SHP77 (cell line): ENCODE measurements at places on chromosomes 12 and 14.
A peak's percentile ranks its signal among the peaks of the same experiment; 100 is the strongest.

- no peak for DNase-seq
Measured at GRCh38 chr12:106962286-106962685, 6.6 kb downstream of the TMEM263 start.

DNA sequence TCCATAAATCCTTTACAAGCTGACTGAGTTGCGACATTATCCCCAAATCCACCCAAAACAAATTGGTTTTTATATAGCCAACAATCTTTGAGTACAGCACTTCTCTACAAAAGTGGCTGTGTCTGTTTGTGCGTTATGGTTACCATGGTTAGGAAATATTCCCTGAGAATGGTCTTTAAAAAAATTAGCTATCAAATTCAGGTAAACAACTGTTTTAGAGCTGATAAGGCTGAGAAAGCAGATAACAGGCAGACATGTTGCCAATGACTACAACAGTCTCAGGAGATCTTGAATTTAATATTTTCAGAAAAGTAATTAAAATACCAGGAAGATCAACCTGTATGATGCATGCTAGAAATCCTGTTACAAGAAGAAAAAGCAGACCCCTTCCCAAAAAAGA lies 248.0 kb downstream of the RASSF9 start:
- DNase-seq = no peak

GRCh38 chr14:70108419-70108818 lies 80.3 kb downstream of the SLC8A3 start:
- no peak for DNase-seq

- DNase-seq = no peak
Measured at GRCh38 chr12:120760349-120761254, 35.0 kb downstream of the ACADS start.

- no peak for DNase-seq
Measured at GRCh38 chr12:108414021-108414420, 74.9 kb upstream of the CMKLR1 start.

DNA sequence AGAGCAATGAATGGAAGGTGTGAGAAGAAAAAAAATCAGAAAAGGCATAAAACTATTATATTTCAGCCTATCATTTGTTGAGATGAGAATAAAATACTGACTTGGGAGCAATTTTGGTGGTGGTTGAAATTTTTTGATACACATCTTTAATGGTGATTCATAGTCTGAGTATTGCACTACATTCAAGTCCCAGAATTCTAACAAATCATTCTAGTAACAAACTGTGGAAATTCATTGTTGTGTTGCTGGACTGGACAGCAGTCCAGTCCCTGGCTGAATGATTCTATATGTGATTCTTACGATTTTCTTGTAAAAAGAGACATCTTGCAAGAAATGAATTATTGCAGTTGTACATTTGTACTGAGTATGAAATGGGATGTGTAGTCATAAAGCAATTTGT lies 268.6 kb downstream of the TRHDE start:
- no peak for DNase-seq

GRCh38 chr12:128420163-128420562 lies 153.2 kb downstream of the TMEM132C start:
- DNase-seq = no peak

- DNase-seq = no peak
Measured at GRCh38 chr12:3168223-3169221, 91.3 kb downstream of the TSPAN9 start.

- no peak for DNase-seq
Measured at GRCh38 chr12:27274706-27275105, 30.6 kb downstream of the STK38L start.

DNA sequence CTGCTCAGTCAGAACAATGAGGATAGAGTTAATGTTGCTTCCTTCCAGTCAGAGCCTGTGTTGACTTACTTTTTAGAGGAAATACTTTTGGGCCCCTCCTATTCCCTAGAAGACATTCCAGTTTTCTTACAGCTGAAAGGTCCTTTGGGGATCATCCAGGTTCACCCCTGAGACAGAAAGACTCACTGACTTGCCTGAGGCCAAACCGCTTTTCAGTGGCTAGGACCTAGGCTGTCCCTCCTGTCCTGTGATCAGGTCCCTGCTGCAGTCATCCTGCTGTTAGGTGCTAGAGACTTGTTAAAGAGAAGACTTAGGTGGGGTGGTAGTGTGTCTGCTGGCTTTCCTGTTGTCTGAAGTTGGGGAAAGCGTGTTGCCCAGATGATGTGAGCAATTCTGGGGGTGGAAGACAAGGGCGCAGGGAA lies 39.6 kb downstream of the SUSD6 start:
- no peak for DNase-seq

GRCh38 chr14:96098309-96098998 lies 59.3 kb downstream of the C14orf132 start:
- DNase-seq = peak; percentile 88

DNA sequence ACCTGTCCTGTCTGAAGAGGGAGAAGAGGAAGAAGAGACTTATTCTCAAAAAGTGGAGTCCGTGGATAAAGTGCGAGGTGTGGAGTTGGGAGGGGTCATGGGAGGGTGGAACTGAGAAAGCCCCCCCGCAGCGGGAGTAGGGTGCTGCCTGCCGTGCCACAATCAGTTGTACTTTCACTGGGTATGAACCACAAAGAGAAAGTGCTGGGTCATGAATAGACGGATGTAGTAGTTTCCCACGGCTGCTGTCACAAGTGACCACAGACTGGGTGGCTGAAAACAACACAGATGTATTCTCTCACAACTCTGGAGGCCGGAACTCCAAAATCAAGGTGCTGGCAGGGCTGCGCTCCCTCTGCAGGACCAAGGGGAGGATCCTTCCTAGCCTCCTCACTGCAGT lies 5.5 kb downstream of the DNAH10 start:
- DNase-seq = no peak

- no peak for DNase-seq
Measured at GRCh38 chr12:49930515-49931288, 19.8 kb upstream of the AQP2 start.

DNA sequence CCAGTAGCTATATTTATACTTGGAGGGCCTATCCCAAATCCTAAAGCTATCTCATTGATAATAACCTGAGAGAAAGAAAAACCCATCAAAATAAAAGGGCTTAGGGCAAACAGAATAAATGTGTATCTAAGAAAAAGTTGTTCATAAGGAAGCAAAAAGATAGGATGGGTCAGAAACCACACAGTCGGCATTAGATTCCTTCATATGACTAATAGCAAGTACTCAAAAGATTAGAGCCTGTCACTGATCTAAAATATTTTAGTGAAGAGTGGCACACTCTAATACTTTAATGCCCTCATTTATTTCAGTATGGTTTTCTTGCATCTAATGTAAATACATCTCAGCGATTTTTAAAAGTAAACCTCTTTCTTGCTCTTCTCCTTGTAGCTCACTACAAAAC lies 17.1 kb upstream of the NAV3 start:
- no peak for DNase-seq

DNA sequence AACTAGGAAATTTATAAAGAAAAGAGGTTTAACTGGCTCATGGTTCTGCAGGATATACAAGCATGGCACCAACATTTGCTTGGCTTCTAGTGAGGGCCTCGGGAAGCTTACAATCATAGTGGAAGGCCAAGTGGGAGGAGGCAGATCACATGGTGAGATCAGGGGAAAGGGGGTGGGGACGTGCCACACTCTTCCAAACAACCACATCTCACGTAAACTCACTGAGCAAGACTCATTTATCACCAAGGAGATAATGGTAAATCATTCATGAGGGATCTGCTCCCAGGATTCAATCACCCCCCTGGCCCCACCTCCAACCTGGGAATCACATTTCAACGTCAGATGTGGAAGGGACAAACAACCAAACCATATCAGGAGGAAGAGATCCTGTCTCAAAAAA lies 35.8 kb downstream of the NUMB start:
- no peak for DNase-seq

- DNase-seq = no peak
Measured at GRCh38 chr12:93802293-93802692, 125.1 kb downstream of the CRADD start.

DNA sequence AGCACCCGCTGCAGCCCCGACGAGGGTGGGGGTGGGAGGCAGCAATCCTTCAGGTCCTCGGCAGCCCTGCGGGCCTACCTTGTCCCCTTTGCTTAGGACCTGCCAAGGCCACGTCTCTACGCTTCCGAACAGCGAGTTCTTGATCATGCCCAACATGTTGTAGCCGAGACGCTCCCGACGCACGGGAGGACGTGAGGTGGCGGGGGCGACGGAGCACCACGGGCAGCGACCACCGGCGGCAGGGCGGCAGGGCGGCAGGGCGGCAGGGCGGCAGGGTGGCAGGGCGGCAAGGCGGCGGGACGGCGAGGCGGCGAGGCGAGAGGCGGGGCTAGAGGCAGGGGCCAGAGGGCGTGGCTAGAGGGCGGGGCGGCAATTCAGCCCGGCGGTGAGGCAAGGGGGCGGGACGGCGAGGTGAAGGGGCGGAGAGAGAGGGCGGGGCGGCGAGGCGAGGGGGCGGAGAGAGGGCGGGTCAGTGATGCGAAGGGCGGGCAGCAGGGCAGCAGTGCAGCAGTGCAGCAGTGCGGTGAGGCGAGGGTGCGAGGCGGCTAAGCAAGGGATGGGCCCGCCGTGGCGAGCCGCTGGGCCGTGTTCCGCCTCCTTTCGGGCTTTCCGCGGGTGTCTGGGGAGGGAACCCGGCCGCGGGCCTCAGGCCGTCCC lies at the start of gene HEBP1:
Gene HEBP1 (minus strand): TSS at position 307 of the 657 bp plus-strand sequence. CDS start 151 bp downstream, at position 156.
- peak; percentile 35 for DNase-seq

DNA sequence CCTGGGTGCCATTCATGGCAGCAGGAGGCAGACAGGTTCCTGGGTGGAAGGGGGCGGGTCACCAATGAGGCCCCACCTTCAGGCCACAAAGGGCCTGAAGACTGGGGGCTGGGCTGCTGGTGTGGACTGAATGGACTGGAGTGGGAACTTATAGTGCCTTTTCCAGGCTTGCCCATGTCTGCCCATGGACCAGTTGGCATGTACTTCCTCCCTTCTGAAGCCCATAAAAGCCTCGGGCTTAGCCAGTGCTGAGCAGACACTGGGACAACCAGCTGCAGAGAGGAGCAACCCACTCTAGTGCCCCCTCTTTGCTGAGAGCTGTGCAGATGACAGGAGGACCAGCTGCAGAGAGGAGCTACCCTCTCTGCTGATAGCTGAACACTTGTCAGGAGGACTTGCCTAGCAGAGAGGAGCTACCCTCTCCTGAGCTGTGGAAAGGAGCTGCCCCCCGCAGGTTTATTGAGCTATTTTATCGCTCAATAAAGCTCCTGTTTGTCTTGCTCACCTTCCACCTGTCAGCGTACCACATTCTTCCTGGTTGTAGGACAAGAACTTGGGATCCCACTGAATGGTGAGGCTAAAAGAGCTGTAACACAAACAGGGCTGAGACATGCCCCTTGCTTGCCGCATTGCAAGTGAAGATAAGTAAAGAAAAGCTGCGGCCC lies 34.0 kb downstream of the APAF1 start:
- no peak for DNase-seq

- no peak for DNase-seq
Measured at GRCh38 chr12:29578731-29579130, 81.2 kb upstream of the OVCH1 start.

GRCh38 chr14:104801520-104802393 lies 856 bp downstream of the ZBTB42 start:
- no peak for DNase-seq

DNA sequence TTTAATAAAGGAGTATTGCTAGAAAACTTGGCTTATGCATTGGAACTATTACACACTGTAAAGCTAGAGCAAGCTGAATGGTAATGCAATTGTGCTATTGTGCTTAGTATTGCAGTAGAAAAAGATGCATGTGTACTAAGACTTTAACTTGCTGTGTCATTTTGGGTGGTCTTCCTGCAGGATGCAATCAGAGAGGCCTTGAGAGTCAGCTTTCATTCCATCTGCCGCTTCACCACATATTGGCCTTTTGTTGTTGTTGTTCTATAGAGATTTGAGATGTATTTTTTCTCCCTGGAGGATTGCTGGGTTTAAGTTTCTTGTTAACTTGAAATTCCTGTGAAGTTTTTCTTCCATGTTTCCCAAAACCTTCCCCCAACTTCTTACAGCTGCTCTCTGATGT lies 449.7 kb downstream of the TMTC2 start:
- DNase-seq = no peak

DNA sequence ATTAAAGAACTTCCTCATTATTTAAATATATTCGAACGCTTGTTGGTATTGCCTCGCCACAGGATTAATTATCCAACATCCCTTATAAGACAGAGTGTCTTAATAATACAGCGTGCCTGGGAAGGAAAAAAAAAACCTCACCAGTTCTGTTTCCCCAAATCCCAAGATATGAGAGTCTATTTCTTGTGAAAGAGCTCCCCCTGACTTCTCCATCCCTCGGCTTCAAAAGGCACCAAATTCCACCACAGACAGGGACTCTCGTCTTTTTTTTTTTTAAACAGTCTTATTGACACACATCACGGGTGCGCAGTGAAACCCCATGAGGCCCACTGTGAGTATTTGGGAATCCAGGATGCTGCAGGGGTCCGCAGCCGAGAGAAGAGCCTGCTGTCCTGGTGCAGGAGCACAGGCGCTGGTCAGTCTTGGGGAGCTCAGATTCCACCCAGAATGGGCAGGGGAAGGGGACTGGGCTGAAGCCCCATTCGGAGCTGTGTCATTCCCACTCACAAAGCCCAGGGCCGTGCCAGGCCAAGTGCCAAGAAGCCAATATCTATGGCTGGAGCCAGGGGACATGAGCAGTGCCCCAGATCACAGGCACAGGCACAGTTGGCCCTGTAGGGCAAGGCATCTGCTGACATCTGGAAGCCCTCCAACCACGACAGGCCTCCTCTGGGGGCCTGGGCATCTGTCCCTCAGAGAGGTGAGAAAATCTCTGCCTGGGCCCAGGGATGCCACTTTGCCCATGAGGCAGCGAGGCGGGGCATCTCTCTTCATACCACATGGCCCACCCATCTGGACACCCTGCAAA lies 71.9 kb downstream of the BCL11B start:
- DNase-seq = no peak

DNA sequence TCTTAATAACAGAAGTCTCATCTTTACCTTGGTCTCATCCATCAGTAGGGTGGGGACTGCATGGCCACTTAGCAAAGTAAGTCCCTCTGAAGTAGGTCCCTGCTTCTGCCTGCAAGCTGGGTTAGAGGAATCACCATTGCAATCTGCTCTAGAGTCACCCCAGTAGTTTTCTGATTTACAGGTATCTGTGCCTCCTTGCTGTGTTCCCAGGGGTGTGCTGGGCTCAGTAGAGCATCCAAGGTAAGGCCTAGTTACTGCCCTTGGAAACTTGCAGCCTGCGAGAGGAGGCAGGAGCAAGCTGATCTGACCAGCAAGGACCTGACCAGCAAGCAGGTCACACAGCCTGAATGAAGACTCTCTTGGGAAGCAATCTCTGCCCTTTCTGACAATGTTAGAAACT lies 160.8 kb upstream of the GSC start:
- no peak for DNase-seq

- no peak for DNase-seq
Measured at GRCh38 chr12:10012630-10013330, 2.4 kb downstream of the CLEC12B start.

GRCh38 chr12:82931349-82932116 lies 244.8 kb downstream of the TMTC2 start:
- DNase-seq = no peak
